ENCODE measurements at places on chromosomes 3 and 15.
A peak's percentile ranks its signal among the peaks of the same experiment; 100 is the strongest.

- no peak for DNase-seq
Measured at GRCh38 chr3:46573701-46574100, 7.6 kb upstream of the LRRC2 start.

DNA sequence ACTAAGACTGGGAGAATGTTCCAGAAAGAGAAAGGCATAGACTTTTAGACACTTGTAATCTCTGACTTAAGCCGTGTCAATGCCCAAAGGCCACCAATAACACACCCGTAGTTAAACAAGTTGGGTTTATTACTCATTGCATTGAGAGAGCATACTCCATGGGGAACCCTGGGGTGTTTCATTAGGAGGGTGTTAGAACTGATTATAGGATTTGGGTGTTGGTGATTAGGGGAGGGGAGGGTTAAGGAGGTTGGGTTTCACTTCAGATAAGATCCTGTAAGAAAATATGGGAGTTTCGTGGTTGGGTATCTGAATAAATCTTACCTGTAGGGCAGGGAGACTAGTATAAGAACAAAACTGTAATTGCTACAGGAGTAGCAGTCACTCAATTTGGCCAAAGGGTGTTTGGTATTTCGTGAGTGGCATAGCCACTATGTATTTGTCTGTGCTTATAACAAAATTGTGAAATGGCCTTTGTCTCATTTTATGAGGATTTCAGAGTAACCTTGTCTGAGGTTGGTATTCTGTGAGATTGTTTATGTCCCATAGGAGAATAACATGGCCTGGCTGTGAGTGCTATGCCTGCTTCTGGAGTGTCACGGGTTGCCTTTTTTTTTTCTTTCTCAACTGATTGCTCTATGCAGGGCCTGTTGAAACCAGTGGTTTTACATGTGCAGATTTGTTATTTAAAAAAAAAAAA is 2.9 kb downstream of the HACD3 start:
- DNase-seq, result no peak

DNA sequence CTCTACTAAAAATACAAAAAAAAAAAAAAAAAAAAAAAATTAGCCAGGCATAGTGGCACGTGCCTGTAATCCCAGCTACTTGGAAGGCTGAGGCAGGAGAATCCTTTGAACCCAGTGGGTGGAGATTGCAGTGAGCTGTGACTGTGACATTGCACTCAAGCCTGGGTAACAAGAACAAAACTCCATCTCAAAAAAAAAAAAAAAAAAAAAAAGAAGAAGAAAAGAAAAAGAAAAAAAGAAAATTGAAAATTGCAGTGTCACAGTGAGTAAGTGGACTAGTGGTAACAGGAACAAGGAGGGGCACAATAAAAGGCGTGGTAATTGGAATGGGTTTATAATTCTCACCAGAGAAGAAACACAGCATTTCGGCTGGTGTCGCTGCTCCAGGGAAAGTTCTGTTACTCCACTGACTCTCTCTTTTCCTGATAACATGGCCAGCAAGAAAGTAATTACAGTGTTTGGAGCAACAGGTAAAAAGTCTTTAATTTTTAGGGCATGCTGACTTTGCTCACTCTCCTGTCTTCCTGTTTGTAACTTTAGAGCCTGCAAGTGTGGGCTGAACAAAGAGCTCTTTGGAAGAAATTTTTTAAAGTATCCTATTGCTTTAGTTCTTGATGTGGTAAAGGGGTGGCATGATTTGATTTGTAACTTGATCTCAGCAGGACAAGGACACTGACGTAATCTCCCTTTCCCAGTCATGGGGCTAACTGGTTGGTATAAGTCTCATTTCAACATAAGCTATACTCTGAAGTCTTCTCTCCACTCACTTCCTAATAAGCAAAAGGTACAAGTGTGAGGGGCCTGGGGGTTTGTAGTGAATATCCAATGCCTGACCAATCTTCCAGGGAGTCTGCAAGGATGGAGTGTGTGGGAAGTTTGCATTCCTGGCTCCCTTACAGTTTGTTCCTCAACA is 22.1 kb upstream of the TRA2B start:
- peak; percentile 75 for DNase-seq

DNA sequence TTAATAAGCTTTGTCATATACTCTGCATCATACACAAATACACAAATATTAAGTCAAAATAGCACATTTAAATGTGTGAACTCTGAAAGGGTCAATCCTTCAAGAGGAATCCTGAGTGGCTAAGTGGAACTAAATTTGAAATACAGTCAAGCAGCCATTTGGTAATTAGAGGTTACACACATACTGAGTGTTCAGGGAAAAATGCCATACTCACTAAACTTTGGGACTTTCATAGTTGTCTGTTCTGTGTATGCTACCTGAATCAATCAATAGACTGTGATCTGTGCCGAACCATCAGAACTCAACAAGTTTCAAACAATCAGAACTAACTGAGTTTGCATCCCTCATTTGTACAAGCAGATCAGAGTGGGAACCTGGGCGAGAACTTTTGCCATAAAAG is 15.3 kb downstream of the ANKRD28 start:
- DNase-seq, result no peak

GRCh38 chr15:67074886-67075229 is 9.5 kb downstream of the SMAD3 start:
- DNase-seq, result no peak

- no peak for DNase-seq
Measured at GRCh38 chr15:83300826-83301225, 16.4 kb upstream of the BNC1 start.

GRCh38 chr15:73082812-73083211 is 30.5 kb downstream of the NEO1 start:
- no peak for DNase-seq

DNA sequence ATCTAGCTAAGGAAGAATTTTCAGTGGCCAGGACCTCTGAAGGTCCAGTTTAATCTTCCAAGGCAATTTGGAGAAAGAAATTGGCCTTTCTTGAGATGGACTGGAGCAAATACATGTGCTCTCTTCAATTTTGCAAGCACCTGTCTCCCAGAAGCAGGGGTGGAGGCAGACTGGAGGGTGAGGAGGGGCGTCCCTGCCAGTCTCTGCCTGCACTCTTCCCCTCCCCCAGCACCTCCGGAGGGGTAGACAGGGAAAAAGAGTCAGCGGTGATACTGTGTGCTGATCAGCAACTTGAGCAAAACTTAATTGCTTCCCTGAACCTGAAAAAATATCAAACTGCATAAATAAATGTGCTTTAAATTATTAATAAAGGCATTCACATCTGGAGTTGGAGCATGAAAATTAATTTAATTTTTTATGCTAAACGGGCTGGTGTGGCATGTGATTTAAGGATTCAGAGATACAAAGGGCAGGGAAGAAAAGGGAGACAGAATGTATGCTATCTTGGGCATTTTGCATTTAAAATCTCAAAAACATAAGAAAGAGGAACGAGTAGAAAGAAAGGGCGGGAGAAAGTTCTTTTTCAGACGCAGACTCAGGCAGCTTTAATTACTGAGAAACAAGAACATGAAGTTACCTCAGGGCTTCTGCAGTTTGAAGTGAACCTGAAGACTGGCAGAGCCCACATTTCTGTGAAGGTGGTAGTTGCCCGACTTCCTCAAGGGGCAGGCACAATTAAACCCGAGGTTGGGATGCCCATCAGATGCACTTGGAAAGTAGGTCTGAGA is 319.7 kb downstream of the UACA start:
- no peak for DNase-seq

DNA sequence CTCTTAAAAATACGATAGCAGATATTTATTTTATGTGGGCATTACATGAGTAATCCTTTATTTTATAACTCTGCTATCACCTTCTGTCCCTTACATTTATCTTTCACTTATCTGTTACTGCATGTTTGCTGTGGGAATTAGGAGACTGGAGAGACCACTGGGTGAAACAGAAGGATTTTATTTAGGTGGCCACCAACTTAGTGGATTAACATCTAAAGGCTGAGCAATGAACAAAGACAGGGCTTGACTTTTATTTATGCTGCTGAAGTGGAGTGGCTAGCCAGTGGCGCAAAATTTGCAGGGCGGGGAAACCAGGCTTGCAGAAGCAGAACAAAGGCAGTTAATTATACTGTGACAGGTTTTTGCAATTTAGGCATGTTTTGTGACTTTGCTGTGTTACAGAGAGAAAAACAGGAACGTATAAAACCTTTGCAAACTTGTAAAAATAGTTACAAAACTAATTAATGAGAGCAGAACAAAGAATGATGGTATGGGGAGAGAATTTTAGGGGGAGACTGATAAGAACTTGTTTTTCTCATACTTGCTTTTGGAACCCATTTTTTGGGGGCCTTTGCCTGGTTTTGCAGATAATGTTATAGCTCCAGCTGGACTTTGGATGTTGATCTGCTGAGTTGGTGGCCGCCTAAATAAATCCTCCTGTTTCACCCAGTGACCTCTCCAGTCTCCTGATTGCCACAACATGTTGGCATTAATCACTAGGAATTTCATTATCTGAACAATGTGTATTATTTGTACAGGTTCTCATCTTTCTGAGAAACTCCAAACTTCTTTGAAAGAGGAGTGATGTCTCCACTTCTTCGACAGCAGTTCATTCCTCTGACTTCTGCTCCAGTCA is 18.0 kb downstream of the KLHL24 start:
- DNase-seq, result no peak

GRCh38 chr15:66138892-66139590 is 114.5 kb downstream of the MEGF11 start:
- no peak for DNase-seq

GRCh38 chr3:156180077-156180476 is 59.7 kb downstream of the KCNAB1 start:
- peak; percentile 36 for DNase-seq

DNA sequence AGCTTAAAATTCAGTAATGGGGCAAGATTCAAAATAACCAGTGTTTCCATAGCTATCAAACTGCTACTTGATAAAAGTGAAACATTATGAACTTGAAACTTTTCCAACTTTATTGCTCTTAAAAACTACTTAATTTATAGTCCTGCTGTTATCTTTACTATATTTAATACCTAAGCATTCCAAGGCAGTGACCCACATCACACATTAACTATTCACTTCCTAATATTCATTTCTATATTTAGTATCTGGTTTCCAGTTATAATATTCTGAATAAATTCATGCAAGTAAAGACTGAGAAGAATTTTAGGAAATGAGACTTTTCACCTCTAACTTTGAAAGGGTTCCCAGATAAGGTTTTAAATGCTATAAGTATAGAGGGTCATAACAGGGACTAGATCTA is 64.9 kb downstream of the UACA start:
- DNase-seq, result no peak

GRCh38 chr3:29141197-29141917 is 139.5 kb upstream of the RBMS3 start:
- DNase-seq, result no peak

GRCh38 chr3:14431452-14431916 is 29.1 kb downstream of the SLC6A6 start:
- no peak for DNase-seq

GRCh38 chr15:80310776-80311175 is 58.8 kb upstream of the CTXND1 start:
- no peak for DNase-seq
